ENCODE measurements at places on chromosomes 2 and 18.

DNA sequence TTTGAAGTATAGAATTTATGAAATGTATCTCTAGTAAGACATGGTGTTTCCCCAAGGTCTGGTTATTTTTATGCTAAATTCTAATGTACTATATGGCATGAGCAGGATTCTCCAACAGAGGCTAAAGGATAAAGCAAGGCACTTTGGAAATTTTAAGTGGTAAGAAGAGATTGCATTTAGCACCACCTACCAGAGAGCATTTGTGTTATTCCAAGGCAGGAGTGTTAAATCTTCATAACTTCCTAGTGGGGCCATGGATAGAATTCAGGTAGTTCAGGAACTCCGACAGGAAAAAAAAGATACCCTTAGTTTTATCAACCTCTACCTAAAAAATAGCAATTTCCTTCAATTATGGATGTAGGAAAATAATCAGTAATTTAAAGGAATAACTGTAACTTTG lies 497.4 kb upstream of the CRIM1 start:
- DNase-seq = no peak

DNA sequence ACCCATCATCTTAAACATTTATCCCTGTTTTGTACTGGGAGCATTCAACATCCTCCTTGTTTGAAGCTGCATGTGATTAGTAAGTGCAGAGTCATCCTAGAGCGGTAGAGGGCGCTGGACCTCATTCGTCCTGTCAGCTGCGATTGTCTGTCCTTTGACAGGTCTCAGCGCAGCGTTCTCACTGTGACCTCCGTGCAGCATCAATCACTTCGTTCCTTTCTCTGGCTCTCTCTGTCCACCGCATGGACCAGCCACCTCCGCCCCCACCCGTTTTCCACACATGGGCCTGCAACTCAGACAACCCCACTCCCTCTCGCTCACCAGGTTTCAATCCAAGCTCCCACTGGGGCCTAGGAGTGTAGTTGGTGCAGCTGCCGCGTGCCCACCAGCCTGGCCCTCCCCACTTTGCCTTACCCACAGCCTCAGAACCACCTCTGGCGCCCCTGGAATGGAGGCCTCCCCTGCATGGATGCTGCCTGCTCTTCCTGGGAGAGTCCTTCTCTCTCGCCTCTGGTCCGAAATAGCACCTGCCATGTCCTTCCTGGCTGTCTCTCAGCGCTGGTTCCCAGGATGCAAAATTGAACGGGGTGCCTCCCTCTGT lies 90.5 kb downstream of the NDUFA10 start:
- DNase-seq = no peak

GRCh38 chr2:8984855-8985254 lies 18.6 kb downstream of the MBOAT2 start:
- no peak for DNase-seq

GRCh38 chr2:171480908-171481307 lies 41.4 kb upstream of the CYBRD1 start:
- no peak for DNase-seq

DNA sequence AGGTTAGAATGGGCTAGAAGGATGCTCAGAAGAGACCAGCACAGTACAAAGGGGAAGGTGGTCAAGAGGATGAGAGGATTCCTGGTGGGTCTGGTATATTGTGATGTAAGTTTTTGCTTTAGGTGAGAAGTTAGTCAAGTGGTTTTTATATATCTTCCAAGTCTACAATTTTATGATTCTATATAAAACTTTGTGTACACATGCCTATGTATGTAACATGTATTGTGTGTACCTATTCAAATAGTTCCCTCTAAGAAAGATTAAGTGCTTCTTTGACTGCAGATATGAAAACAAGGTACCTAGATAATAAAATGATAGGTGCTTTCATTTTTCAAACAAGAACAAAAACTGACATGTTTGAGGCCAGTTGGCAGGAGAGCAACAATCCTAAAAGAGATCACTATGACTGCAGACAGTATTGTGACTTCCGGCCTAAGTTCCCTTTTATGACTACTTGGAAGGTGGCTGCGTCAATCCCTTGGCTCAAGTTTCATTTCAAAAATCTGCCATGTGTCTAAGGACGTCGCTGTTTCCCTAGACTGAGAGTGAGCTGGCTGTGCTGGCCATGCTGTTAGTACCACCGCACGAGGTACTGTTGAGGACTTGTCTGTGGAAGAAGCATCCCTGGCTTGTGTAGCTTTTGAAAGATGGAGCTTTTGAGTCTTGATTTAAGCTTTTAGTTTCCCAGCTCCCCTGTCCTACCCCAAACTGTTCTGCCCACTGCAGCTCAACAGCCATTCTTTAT lies 123.1 kb downstream of the PRPF40A start:
- DNase-seq = no peak

GRCh38 chr2:40189881-40190280 lies 262.0 kb downstream of the SLC8A1 start:
- DNase-seq = no peak

- DNase-seq = no peak
Observed at GRCh38 chr2:223625652-223626051, 23.5 kb upstream of the SCG2 start.

DNA sequence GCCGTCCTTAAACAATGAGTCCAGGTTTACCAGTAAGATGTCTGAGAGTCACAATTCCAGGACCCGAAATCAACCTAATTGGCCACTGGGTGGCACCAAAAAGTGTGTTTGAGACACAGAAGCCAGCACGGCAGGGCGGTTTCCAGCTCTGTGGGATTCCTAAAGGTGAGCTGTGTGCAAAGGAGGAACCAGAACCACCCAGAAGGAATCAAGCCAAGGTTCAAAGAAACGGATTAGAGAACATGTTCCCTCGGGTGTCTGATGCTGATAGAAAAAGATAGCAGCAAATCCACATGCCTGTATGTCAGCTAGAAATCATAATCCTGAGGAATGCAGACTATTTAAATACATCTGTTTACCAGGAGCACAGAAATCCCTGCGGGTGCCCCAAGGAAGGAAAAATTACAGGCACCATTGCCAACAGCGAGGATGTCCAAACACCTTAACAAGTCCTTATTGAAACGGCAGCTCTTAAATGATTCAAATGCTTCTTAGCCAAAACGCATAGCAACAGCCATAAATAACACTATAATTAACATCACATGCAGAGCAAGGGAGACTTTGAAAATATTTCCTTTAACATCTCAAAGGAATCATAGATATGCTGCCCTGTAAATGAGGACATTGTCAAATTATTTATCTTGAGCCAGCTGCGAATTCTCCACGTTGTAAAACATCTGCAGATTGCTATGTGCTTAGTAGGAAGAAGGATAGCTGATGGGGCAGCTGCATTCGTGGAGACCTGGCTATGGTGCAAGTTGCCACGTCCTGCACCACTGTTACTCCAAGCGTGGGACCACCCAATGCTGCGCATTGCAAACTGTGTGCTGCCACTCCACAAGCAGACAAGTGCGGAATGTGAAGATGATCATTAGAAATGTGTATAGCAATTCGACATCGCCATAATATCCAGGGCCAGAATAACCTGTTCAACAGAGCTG lies 318.7 kb upstream of the NCKAP5 start:
- peak; percentile 78 for DNase-seq

- peak; percentile 78 for DNase-seq
Observed at GRCh38 chr2:160994141-160995002, 165.9 kb upstream of the TANK start.

DNA sequence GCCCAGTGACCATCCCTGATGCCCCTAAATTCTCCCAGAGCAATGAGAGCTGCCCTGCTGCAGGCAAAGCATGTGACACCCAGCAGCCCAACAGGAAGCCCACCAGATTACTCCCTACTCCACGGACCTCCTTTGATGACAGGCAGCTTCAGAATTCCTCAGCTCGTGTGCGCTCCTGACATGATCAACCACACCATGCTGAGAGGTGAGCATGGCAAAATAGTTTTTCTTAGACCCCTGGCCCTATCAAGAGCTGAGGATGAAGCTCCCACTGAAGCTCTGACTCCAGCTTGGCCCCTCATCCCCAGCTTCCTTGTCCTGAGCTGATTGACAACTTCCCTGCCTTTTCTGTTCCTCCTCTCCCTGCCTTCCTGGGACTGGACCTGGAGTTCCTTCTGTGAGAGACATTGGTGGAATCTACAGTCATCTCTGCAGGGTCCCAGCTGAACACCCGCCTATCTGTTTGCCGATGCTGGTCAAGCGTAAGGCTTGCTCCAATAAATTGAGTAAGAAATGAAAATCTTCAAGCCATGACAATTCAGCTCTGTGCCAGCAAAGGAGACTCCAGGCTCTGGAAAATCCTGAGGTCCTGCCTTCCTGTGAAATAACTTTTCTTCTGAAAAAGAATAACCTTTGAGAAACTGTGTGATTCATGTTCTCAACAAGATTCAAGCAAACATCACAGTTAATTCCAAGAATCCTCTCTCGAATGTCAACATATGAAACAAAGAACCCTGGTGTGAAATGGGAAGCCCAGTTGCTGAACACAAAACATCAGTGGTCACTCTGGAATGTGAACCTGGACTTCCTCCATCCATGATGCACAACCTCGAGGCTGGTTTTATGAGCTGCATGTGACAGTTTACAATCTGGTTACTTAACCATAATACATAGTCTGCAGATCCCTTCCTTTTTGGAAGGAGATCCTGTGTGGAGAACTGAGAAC lies 201.1 kb downstream of the SPP2 start:
- peak; percentile 98 for DNase-seq

GRCh38 chr2:167753142-167753541 lies 494.3 kb downstream of the STK39 start:
- no peak for DNase-seq

GRCh38 chr2:160996584-160996983 lies 163.6 kb upstream of the TANK start:
- DNase-seq = no peak

- DNase-seq = no peak
Observed at GRCh38 chr2:208112969-208113368, 11.4 kb downstream of the CRYGD start.

DNA sequence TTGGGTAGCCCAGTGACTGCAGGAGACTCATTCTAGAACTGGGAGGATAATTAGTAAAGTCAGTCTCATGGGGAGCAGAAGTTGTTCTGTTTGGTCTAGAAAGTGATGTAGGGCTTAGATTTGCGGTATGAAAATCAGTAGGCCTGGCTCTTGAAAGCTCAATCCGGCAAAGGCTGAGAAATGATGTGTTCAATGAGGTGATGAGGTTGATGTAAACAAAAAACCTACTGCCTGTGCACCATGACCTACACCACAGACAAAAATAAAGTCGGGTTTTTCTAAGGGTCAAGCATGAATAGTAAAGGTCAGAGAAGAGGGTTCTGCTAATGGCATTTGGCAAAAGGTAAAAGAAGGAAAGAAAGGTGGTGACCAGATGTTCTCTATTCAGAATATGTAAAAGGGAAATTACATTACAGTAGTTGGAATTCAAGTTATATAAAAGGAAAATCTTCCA lies 80.8 kb upstream of the COL5A2 start:
- DNase-seq = no peak

DNA sequence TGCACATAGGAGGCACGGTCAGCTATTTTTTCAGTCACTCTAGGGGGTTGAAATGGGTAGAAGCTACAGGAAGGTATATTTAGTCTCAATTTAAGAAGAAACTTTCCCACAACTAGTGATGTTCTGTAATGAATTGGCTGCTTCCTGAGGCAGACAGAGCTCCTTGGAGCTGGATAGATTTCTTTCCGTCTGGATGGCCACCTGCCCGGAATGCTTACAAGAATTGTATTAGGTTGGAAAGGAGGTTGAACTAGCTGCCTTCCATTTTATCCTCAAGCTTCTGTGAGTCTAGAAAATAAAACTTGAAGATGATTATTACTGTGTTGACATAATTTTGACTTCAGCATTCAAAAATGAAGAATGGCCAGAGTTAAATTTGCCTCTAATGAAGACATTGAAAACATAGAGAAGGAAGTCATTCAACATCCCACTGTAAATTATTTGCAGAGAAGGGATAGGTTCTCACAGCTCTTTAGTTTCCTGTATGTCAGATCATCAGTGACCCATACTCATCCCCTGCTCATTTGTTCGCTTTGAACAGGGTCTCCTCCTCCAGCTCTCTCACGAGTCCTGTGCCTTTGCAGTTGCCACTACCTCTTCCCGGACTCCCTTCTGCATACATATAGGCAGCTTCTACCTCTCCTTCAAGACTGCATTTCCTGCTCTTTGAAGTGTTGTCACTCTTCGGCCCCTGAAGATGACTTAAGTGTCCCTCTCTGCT lies 88.8 kb downstream of the CRIM1 start:
- DNase-seq = no peak

DNA sequence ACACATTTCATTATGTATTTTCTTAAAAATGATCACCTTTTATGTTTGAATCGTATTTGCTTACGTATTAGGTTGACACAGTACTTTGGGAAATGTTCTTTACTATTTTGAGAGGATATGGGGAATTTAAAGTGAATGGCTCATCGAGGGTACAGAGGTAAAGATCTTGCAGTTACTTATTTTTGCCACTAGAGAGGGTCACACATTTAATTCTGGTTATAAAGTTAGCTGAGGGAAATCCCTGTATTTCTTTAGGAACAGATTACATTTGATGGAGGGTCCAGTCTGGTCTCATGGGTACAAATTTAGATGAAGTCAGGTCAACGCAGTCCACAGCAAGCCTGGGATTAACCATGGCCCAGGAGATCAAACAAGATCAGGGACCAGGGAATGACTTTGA lies 24.5 kb downstream of the DYNC2LI1 start:
- DNase-seq = no peak

- no peak for DNase-seq
Observed at GRCh38 chr2:12809526-12809925, 92.8 kb downstream of the TRIB2 start.

- no peak for DNase-seq
Observed at GRCh38 chr2:218332288-218332687, 24.4 kb upstream of the CATIP start.

- no peak for DNase-seq
Observed at GRCh38 chr2:48131539-48132270, 225.4 kb upstream of the FBXO11 start.

- DNase-seq = no peak
Observed at GRCh38 chr18:71597219-71597618, 946.9 kb downstream of the CBLN2 start.

GRCh38 chr2:134490559-134490958 lies 228.2 kb downstream of the TMEM163 start:
- DNase-seq = no peak

- peak; percentile 63 for DNase-seq
Observed at GRCh38 chr2:220783671-220784070, 788.4 kb downstream of the EPHA4 start.

DNA sequence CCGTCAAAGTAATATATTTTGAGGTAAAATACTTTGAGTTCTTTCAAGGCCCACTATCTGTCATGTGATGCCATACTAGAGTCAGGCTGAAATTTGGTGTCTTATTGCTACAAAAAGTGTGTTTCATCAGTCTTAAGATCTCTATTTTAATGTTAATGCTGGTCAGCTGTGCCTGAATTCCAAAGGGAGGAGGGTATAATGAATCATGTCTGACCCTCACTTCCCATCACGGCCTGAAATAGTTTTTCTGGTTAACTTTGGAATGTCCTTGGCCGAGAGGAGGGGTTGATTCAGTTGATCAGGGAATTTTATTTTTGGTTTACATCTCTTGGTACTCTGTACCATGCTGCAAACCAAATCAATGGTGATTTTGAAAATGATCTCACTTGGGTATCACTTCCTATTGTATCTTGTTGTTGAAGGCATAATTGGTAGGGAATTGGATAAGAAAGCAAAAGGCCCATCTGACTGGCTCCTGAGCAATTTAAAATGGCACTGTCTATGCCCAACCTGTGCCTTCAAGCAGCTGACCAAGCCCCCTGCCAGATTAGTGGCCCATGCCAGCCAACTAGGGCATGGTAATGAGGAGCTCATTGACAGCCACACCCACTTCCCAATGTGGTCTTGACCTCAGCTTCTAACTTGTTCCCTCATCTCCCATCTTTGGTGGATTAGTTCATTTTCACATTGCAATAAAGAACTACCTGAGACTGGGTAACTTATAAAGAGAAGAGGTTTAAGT lies 6.1 kb upstream of the SLC35F5 start:
- DNase-seq = peak; percentile 77

- DNase-seq = no peak
Observed at GRCh38 chr2:85137156-85137555, 4.0 kb downstream of the TCF7L1 start.

Measured in A172 (cell line).